Activated CD4-positive, alpha-beta memory T cell treated with anti-CD3 and anti-CD28 coated beads for 36 hours (primary cell): ENCODE measurements at places on chromosomes 16 and 17. TPM values are rescaled to one million over a fixed set of nuclear protein-coding genes. Genes with fewer than 3 reads are reported as not detected.

The C17orf100 gene
- 1.8 TPM for total RNA-seq

The PARD6A gene
- total RNA-seq, result 11.5 TPM

DNA sequence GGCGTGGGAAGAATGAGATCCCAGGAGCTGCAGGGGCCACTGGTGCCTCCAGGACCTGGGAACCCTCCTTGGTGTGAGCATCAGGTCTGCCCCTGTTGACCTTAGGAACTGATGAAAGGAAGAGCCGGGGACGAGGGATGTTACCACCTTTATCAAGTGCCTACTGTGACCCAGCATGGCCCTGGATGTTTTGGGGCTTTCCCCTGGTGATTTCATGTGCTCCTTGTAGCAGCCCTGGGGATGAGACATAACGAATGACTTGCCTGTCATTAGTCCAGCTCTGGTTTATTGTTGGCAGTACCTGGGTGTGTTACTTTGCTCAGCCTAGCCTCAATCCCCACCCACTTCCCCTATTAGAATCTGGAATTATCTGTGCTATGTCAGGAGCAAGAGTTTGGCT, 39.9 kb downstream of the WSCD1 start:
- H3K4me1 ChIP-seq, result peaks cover 5% of the 10 kb centered on the region
- H3K27me3 ChIP-seq, result peaks cover 24% of the 10 kb centered on the region
- H3K27ac ChIP-seq, result no peak overlapping the region

- peak; percentile 58 for DNase-seq
- H3K36me3 ChIP-seq, result no peaks in the 10 kb centered on the region
- H3K27ac ChIP-seq, result no peak overlapping the region
- peaks cover 12% of the 10 kb centered on the region for H3K27me3 ChIP-seq
- no peak overlapping the region for H3K4me3 ChIP-seq
Observed at GRCh38 chr16:31350275-31351005, 4.5 kb upstream of the ITGAX start.

- DNase-seq, result no peak
- peaks cover 1% of the 10 kb centered on the region for H3K36me3 ChIP-seq
- no peak overlapping the region for H3K27ac ChIP-seq
- H3K4me3 ChIP-seq, result no peak overlapping the region
- H3K27me3 ChIP-seq, result no peaks in the 10 kb centered on the region
Observed at GRCh38 chr17:66407864-66408263, 105.5 kb downstream of the PRKCA start.

GRCh38 chr17:57600074-57600473, 145.0 kb downstream of the CCDC182 start:
- H3K36me3 ChIP-seq, result no peaks in the 10 kb centered on the region
- H3K27me3 ChIP-seq, result no peaks in the 10 kb centered on the region
- H3K27ac ChIP-seq, result peak overlapping the region; percentile 90
- H3K4me1 ChIP-seq, result peaks cover 75% of the 10 kb centered on the region

DNA sequence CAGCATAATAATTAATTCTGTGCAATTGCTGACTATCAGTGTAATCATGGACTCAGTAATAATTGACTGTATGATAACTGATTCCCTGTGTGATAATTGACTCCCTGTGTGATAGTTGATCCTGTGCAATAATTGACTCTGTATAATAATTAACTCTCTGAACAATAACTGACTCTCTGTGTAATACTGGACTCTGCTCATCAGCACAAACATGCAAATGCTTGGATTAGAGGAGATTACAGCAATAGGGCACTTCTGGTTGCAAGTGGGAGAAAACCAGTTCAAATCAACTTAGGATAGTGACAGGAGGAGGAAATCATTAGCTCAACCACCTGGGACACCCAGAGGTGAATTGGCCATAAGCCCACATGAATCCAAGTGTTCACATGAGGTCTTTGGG, 582.1 kb downstream of the RBFOX1 start:
- no peak overlapping the region for H3K27ac ChIP-seq
- no peak for DNase-seq
- no peak overlapping the region for H3K4me3 ChIP-seq
- no peaks in the 10 kb centered on the region for H3K27me3 ChIP-seq
- H3K36me3 ChIP-seq, result no peaks in the 10 kb centered on the region

DNA sequence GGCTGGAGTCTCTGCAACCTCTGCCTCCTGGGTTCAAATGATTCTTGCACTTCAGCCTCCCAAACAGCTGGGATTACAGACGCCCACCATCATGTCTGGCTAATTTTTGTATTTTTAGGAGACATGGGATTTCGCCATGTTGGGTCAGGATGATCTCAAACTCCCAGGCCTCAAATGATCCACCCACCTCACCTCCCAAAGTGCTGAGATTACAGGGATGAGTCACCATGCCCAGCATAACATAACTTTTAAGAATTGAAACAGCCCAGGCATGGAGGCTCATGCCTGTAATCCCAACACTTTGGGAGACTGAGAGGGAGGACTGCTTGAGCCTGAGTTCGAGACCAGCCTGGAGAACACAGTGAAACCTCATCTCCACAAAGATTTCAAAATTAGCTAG, 2.5 kb downstream of the RSL1D1 start:
- H3K27me3 ChIP-seq, result no peaks in the 10 kb centered on the region
- H3K4me1 ChIP-seq, result peaks cover 34% of the 10 kb centered on the region
- H3K4me3 ChIP-seq, result peak overlapping the region; percentile 52
- peak; percentile 14 for DNase-seq
- peaks cover 60% of the 10 kb centered on the region for H3K36me3 ChIP-seq

GRCh38 chr17:61127960-61128359, 271.7 kb upstream of the TBX2 start:
- peaks cover 3% of the 10 kb centered on the region for H3K4me1 ChIP-seq
- H3K36me3 ChIP-seq, result no peaks in the 10 kb centered on the region
- H3K27ac ChIP-seq, result no peak overlapping the region
- H3K27me3 ChIP-seq, result no peaks in the 10 kb centered on the region
